ENCODE measurements at places on chromosomes 5 and 9. TPM values are rescaled to one million over a fixed set of nuclear protein-coding genes. Genes with fewer than 3 reads are reported as not detected.

- peaks cover 10% of the 10 kb centered on the region for H3K36me3 ChIP-seq
- peaks cover 4% of the 10 kb centered on the region for H3K27me3 ChIP-seq
- H3K4me1 ChIP-seq = peaks cover 12% of the 10 kb centered on the region
- H3K27ac ChIP-seq = no peak overlapping the region
These were observed 14.5 kb downstream of the GSN start for GRCh38 chr9:121282277-121283079.

GRCh38 chr9:19411316-19411715 is 2.5 kb downstream of the ACER2 start:
- H3K36me3 ChIP-seq = no peaks in the 10 kb centered on the region
- no peak overlapping the region for H3K4me3 ChIP-seq
- H3K27ac ChIP-seq = no peak overlapping the region
- H3K27me3 ChIP-seq = no peaks in the 10 kb centered on the region
- no peak for DNase-seq

GAPVD1 gene
- total RNA-seq = 67.1 TPM

GRCh38 chr5:78367318-78367991 is 7.0 kb downstream of the SCAMP1 start:
- no peaks in the 10 kb centered on the region for H3K27me3 ChIP-seq
- no peak overlapping the region for H3K4me3 ChIP-seq
- H3K36me3 ChIP-seq = no peaks in the 10 kb centered on the region
- H3K4me1 ChIP-seq = peaks cover 37% of the 10 kb centered on the region
- no peak overlapping the region for H3K27ac ChIP-seq
- no peak for DNase-seq

GRCh38 chr5:7751874-7752273 is 99.1 kb downstream of the CFAP90 start:
- peaks cover 4% of the 10 kb centered on the region for H3K4me1 ChIP-seq
- peaks cover 2% of the 10 kb centered on the region for H3K36me3 ChIP-seq
- H3K4me3 ChIP-seq = no peak overlapping the region
- DNase-seq = no peak
- H3K27me3 ChIP-seq = peaks cover 74% of the 10 kb centered on the region

DNA sequence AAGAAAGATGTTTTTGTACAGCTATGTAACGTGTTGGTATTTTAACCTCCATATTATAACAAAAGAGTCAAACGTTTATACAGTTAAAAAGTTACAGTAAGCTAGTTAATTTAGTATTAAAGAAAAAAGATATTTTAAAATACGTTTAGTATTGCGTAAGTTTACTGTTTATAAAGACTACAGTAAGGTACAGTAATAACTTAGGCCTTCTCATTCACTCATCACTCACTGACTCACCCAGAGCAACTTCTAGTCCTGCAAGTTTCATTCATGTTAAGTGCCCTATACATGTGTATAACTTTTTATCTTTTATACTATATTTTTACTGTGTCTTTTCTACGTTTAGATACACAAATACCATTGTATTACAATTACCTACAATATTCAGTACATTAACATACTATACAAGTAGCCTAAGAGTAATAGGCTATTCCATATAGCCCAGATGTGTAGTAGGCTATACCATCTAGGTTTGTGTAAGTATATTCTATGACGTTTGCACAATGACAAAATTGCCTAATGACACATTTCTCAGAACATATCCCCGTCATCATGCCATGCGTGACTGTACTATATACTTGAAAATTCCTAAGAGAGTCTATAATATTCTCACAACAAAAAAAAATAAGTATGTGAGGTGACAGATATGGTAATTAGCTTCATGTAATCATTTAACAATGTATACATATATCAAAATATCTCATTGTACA is 33.8 kb downstream of the ERP44 start:
- DNase-seq = no peak
- H3K4me3 ChIP-seq = no peak overlapping the region
- no peaks in the 10 kb centered on the region for H3K36me3 ChIP-seq
- no peak overlapping the region for H3K27ac ChIP-seq

PRR7 gene
- 32.0 TPM for total RNA-seq

IFNB1 gene
- not detected for total RNA-seq

ZNF354C gene
- 4.1 TPM for total RNA-seq

PCDHGC5 gene
- not detected for total RNA-seq

DNA sequence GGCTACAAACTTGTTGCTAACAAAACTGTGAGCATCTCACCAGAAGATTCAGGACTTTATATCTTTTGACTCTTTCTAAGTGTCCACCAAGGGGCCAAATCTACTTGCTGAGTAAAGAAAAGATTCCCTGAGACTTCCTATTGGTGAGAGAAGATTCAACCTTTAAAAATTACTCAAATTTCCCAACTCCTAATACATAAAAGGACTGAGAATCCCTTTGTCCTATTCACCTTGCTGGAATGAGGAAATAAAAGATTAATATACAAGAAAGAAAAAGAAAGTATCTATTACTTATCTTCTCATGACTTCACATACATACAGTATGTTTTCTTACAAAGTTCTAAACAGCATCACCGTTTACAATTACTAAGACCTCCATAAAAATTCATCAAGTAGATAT is 47.9 kb upstream of the MYOT start:
- H3K4me1 ChIP-seq = no peaks in the 10 kb centered on the region
- H3K27me3 ChIP-seq = peaks cover 5% of the 10 kb centered on the region
- no peaks in the 10 kb centered on the region for H3K36me3 ChIP-seq
- H3K27ac ChIP-seq = no peak overlapping the region
- H3K4me3 ChIP-seq = no peak overlapping the region

DNA sequence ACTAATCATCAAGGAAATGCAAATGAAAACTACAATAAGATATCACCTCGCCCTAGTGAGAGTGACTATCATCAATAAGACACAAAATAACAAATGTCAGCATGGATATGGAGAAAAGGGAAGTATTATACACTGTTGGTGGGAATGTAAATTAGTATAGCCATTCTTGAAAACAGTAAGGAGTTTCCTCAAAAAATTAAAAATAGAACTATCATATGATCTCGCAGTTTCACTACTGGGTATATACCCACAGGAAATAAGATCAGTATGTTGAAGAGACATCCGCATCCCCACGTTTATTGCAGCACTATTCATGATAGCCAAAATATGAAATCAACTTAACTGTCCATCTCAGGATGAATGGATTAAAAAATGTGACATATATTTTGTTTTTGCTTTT is 31.6 kb upstream of the STK32A start:
- H3K4me3 ChIP-seq = no peak overlapping the region
- H3K27me3 ChIP-seq = peaks cover 18% of the 10 kb centered on the region
- H3K36me3 ChIP-seq = no peaks in the 10 kb centered on the region
- no peak for DNase-seq
- H3K4me1 ChIP-seq = no peaks in the 10 kb centered on the region

FAM219A gene
- 13.4 TPM for total RNA-seq

DNA sequence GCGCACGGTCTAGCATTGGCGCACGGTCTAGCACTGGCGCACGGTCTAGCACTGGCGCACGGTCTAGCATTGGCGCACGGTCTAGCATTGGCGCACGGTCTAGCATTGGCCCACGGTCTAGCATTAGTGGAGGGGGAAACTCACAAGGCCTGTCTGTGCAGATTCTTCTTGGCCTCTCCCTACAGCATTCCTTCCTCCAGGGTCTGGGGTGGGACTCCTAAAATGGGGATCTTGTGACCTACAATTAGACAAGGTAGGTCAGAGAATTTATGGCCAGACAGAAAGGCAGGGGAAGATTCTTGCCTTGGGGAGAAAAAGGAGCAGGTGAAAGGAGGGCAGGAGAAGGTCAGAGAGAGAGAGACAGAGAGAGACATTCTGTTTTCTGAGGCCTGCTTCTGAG is 5.4 kb upstream of the GBGT1 start:
- no peak for DNase-seq
- H3K4me1 ChIP-seq = no peaks in the 10 kb centered on the region
- peaks cover 6% of the 10 kb centered on the region for H3K27me3 ChIP-seq

DNA sequence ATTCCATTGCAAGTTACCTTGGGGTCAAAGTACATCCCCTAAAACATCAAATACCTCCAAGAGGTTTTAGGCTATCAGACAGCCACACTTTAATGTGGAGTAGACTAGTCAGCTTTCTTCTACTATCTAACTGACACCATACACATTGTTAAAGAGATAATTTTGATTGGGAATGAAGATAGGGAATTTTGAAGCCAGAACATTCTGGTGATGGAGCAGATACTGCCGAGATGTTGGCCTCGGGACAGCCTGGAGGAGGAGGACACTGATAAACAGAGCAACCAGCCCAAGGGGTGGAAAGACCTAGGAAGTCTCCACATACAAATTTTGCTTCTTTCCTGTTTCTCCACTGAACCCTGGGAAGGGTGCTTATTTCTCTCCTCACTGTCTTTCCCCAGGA is 14.9 kb downstream of the TJP2 start:
- no peak overlapping the region for H3K4me3 ChIP-seq
- H3K27me3 ChIP-seq = no peaks in the 10 kb centered on the region
- H3K36me3 ChIP-seq = no peaks in the 10 kb centered on the region
- no peak overlapping the region for H3K27ac ChIP-seq
- no peak for DNase-seq

- no peak overlapping the region for H3K27ac ChIP-seq
- peaks cover 17% of the 10 kb centered on the region for H3K4me1 ChIP-seq
- H3K36me3 ChIP-seq = peaks cover 5% of the 10 kb centered on the region
- H3K4me3 ChIP-seq = no peak overlapping the region
- DNase-seq = no peak
These were observed 32.2 kb downstream of the HRH2 start for GRCh38 chr5:175690025-175690424.

GRCh38 chr5:139760066-139761056 is 35.2 kb upstream of the PSD2 start:
- H3K27ac ChIP-seq = no peak overlapping the region
- H3K4me3 ChIP-seq = peak overlapping the region; percentile 21
- DNase-seq = no peak
- H3K36me3 ChIP-seq = peaks cover 3% of the 10 kb centered on the region
- peaks cover 19% of the 10 kb centered on the region for H3K4me1 ChIP-seq

DNA sequence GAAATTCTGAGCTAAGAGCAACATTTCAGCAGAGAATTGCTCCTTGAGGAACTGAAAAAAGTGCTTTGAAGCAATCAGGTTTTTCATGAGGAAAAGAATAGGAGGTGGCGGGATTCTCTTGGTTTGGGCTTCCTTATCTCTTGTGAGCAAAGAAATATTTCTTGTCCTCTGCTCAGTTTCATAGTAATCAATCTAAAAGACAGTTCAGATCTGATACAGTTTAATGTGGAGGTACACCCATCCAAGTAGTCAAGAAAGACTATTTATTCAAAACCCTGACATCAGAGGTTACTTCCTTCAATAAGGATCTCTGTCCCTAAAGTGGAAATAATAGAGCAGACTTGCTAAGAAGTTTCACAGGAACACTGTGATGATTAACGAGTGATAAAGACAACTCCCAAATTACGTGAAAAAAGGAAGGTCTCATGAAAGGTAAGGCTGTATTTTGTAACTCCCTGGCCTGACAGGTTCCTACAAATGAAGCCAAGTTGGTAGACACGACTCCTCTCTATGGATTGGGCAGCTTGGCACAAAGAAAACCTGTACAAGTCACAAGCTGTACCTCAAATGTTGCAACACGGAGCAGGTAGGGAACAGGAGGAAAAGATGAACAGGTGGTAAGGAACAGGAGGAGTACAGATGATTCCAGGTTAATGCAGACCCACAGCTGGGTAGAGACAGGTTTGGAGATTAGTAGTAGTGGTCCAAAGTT is 94.1 kb downstream of the SUSD1 start:
- peaks cover 12% of the 10 kb centered on the region for H3K4me1 ChIP-seq
- no peak overlapping the region for H3K4me3 ChIP-seq
- H3K36me3 ChIP-seq = peaks cover 7% of the 10 kb centered on the region
- DNase-seq = no peak
- H3K27ac ChIP-seq = peak overlapping the region; percentile 49

XPA gene
- total RNA-seq = 23.4 TPM

DNA sequence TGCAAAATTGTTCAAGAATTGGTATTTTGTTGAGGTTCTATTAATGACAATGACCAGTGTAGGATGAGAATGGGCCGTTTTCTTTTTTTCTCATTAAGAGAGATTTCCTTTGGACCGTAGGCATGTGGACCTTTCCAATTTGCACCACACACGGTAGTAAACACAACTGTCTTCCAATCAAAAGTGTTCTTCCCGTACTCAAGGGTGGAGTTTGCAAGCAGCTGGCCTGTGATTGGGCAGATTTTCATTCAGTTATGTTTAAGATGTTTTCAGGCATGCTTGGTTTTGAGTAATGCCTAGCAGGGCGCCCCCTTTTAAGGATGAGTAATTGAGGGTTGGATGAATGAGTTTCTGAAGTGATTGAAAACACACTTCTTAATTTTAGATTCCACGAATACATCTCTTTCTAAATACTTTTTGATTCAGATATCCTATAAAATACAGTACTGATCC is 2.5 kb downstream of the KDM3B start:
- peak; percentile 32 for DNase-seq
- H3K27me3 ChIP-seq = no peaks in the 10 kb centered on the region
- peaks cover 36% of the 10 kb centered on the region for H3K4me1 ChIP-seq
- peaks cover 2% of the 10 kb centered on the region for H3K36me3 ChIP-seq
- peak overlapping the region; percentile 97 for H3K27ac ChIP-seq

DNA sequence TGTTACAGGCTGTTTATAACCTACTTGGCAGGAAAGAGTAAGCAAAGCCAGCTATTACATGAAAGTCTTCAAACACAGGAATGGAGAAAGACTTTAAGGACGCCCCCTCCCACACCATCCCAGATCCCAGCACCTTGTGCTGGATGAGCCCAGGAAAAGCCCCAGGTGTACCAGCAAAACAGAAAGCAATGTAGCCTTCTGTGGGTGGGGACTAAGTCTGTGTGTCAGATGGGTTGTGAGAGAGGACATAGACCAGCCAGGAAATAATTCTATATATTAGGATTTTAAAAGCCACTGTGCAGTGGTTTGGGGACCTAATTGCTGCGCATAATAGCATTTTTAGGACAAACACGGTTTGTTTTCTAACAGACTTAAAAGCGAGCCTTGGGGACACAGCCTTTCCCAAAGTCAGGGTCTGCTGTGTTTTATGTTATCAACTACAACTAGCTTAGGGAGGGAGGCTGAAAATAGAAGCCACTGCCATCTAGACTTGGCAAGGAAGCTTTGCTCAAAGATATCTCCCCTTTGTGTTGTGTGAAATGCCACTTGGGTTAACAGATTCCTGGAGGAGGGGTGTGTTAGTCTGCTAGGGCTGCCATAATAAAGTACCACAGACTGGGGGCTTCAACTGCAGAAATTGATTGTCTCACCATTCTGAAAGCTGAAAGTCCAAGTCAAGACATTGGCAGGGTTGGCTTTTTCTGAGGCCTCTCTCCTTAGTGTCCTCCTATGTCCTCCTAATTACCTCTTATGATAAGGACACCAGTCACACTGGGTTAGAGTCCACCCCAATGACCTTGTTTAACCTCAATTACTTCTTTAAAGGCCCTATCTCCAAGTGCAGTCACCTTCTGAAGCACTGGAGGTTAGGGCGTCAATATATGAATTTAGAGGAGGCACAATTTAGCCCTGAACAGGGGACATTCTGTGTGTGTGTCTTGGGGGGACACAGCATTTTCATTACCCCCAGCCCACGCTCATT is 17.2 kb upstream of the UBE2QL1 start:
- peaks cover 3% of the 10 kb centered on the region for H3K4me1 ChIP-seq
- H3K27me3 ChIP-seq = peaks cover 65% of the 10 kb centered on the region
- no peak overlapping the region for H3K27ac ChIP-seq

All from T-helper 17 cell (primary cell).